Uterine smooth muscle cell (primary cell): ENCODE measurements at places on chromosomes 16 and 17. TPM values are rescaled to one million over a fixed set of nuclear protein-coding genes. Genes with fewer than 3 reads are reported as not detected.

FBXW10 gene
- under 0.01 and 0.12 TPM in 2 replicates for total RNA-seq

TMEM94 gene
- total RNA-seq: 36.4 and 38.3 TPM in 2 replicates

GJC1 gene
- total RNA-seq: 56.0 and 69.2 TPM in 2 replicates

C1QL1 gene
- 0.22 and 0.37 TPM in 2 replicates for total RNA-seq

ITGAX gene
- total RNA-seq: 1.2 and 3.4 TPM in 2 replicates

EFNB3 gene
- 0.11 and 0.12 TPM in 2 replicates for total RNA-seq

MAPK8IP3 gene
- 42.9 and 44.9 TPM in 2 replicates for total RNA-seq

HS3ST3A1 gene
- 47.7 and 54.6 TPM in 2 replicates for total RNA-seq

ABI3 gene
- total RNA-seq: 0.11 TPM in 1 of 2 replicates, not detected in the other

SLC6A2 gene
- total RNA-seq: not detected in 2 replicates

TEKT5 gene
- total RNA-seq: not detected in 2 replicates

MRPS23 gene
- 19.5 and 31.3 TPM in 2 replicates for total RNA-seq

PRSS33 gene
- total RNA-seq: not detected in 2 replicates

JPH3 gene
- not detected in 2 replicates for total RNA-seq

MYOCD gene
- total RNA-seq: 0.11 and 0.12 TPM in 2 replicates

TTC19 gene
- 33.9 and 40.0 TPM in 2 replicates for total RNA-seq

KRTAP9-8 gene
- not detected in 2 replicates for total RNA-seq

CSH2 gene
- total RNA-seq: under 0.01 TPM in 1 of 2 replicates, not detected in the other

MMP25 gene
- under 0.01 and 0.11 TPM in 2 replicates for total RNA-seq

LITAFD gene
- total RNA-seq: not detected in 2 replicates

ATP2A3 gene
- 0.44 and 4.9 TPM in 2 replicates for total RNA-seq

SMARCD2 gene
- 78.2 and 108 TPM in 2 replicates for total RNA-seq

DBNDD1 gene
- total RNA-seq: 0.75 and 1.4 TPM in 2 replicates

SOCS1 gene
- 3.9 and 5.0 TPM in 2 replicates for total RNA-seq

SGSH gene
- total RNA-seq: 11.5 and 12.1 TPM in 2 replicates

CSH1 gene
- total RNA-seq: not detected in 2 replicates

ABCC1 gene
- 32.4 and 40.7 TPM in 2 replicates for total RNA-seq

SOX9 gene
- total RNA-seq: 2.9 and 3.2 TPM in 2 replicates

NUP93 gene
- total RNA-seq: 50.7 and 106 TPM in 2 replicates

CA7 gene
- not detected in 2 replicates for total RNA-seq
